ENCODE measurements at places on chromosomes 3 and 15.

DNA sequence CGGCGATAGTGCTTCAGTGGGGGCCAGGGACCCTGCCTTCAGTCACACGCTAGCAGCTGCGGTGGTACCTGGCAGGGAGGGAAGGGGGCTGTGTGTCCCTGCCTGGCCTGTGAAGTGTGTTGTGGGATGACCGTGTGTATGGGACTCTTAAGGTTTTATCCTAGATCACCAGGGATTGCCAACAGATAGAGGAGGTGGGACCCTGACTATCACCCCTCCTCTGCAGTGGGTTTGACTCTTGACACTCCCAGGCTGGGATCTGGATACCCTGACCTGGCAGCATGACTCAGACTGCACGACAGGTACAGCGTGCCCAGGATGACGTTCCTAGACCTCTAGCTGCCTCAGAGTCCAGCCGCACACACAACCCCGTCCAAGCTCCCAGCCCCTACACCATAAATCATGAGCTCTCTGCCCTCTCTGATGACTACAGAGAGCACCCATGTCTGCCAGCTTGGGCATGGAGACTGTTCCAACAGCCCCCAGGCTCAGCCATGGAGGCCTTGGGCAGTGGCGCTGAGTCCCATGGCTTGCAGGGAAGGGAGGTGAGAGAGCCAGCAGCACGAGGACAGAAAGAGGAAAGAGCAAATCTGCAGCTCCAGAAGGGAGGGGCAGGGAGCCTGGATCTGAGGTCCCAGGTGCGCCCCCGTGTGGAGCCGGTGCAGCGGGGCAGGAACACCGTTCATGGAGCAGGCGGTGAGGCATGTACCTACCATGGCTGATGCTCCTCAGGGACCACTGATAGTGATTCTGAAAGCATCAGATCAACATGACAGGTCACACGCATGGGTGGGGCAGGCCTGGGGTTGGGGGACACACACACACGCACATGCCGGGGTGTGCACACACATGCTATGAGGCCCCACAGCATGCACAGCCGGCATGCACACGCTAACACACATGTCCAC is 71.0 kb downstream of the ADAMTS7 start:
- DNase-seq = no peak

DNA sequence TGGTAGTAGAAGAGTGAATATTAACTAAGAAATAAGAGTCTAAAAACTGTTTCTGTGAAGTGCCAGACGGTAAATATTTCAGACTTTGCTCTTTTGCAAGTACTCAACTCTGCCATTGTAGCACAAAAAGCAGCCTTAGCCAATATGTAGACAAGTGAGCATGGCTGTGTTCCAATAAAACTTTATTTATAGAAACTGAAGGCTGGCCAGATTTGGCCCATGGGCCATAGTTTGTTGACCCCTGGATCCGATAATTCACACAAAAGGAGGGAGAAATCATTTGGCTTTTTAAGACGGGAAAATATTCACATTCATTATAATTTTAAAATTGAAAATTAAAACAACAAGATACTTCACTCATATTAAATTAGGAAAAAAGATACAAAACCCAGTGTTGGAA is 15.4 kb downstream of the EID1 start:
- DNase-seq = no peak

DNA sequence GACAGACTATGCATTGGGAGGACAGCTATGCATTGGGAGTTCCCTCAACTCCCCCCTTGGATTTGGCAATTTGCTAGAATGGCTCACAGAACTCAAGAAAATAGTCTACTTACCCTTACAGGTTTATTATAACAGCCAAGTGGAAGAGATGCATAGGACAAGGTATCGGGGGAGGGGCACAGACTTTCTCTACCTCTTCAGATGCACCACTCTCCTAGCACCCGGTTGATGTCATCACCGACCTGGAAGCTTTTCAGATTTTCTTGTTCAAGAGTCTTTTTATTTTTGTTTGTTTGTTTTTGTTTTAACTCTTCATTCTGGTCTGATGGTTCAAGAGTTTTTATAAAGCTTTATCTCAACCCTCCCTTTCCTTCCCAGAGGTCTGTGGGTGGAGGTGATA is 20.7 kb upstream of the ADAMTS9 start:
- DNase-seq = no peak

DNA sequence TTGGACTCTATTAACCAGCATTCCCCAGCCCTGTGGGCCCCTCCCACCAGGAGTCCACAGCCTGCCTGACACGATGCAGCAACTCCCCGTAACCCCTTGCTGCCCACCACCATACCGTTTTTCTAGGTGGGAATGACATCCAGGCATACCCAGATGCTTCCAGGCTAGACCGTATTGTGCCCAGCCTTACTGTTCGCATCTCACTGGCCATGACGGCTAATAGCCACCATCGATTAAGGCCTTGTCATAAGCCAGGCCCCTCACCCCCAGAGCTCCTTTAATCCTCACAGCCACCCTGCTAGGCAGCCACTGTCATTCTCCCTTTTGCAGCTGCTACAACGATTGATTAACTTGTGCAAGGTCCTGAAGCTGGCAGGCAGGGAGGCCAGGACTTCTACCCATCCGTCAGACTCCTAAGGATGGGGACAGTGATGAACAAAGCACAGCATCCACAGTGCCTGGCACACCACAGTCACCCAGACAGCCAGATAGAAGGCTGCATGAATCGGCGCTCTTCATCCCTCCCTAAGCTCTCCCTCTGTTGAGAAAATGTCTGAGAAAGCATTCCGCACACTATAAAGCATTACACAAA is 60.0 kb upstream of the FLNB start:
- no peak for DNase-seq

- no peak for DNase-seq
Measured at GRCh38 chr3:108879915-108880314, 57.3 kb downstream of the TRAT1 start.

- DNase-seq = no peak
Measured at GRCh38 chr3:161042023-161042501, 63.1 kb downstream of the B3GALNT1 start.

- no peak for DNase-seq
Measured at GRCh38 chr15:85564686-85565085, 184.3 kb downstream of the AKAP13 start.

DNA sequence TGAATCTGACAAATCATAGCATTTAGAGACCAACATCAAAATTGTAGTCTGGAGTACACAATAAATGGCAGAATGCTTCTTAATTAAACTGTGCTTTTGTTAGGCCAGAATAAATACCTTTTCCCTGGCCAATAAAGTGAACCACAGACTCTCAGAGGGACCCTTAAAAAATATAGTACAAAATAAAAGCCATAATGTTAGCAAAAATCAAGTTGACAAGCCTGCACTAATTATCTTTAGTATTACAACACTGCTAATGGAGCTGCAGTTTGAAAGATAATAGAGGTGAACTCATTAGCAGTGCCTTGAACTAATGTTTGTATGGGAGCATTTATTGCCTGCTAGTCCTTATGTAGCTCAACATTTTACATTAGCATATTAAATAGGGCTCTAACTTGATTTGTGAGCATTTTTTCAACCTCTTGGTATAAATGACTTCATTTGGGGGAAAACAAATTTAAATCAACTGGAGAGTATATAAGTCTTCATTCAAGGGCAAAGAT is 801.3 kb downstream of the EPHA3 start:
- no peak for DNase-seq

DNA sequence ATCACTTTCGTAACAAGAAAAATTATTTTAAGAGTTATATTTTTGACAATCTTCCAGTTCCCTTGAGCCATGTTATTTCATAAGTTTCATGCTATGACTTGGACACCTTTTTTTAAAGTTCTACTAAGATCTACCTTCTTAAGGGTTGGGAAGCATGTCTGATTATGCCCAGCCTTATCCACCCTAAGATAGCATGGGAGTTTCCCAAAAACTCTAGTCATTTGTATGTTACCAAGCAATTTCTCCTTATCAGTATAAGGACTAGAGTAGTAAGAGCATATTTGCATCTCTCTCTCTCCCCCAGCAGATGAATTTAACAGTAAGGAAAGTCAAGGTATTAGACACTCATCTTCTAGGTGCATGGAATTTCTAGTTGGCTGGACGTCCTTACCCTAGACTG is 85.1 kb upstream of the NTRK3 start:
- DNase-seq = no peak

GRCh38 chr3:43584043-43584826 is 37.6 kb downstream of the ANO10 start:
- no peak for DNase-seq

GRCh38 chr3:33658991-33659848 is 58.8 kb downstream of the CLASP2 start:
- no peak for DNase-seq

- DNase-seq = no peak
Measured at GRCh38 chr3:99965681-99966408, 148.2 kb downstream of the CMSS1 start.

- DNase-seq = no peak
Measured at GRCh38 chr3:191775451-191776233, 314.7 kb downstream of the PYDC2 start.

DNA sequence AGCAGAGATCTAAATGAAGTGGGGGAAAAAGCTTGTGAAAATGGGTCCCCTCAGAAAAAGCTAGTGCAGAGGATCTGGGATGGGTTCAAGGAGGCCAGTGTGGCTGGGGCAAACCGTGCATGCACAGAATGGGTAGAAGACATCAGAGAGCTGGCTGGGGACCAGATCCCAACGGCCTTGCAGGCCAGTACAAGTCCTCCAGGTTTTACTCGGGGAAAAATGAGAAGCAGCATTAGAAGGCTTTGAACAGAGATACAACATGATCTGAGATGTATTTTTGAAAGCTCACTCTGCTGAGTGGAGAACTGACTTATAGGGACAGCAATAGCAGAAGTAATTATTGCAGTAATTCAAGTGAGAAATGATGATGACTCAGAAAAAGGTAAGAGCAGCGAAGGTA is 114.5 kb downstream of the HERC1 start:
- DNase-seq = no peak

DNA sequence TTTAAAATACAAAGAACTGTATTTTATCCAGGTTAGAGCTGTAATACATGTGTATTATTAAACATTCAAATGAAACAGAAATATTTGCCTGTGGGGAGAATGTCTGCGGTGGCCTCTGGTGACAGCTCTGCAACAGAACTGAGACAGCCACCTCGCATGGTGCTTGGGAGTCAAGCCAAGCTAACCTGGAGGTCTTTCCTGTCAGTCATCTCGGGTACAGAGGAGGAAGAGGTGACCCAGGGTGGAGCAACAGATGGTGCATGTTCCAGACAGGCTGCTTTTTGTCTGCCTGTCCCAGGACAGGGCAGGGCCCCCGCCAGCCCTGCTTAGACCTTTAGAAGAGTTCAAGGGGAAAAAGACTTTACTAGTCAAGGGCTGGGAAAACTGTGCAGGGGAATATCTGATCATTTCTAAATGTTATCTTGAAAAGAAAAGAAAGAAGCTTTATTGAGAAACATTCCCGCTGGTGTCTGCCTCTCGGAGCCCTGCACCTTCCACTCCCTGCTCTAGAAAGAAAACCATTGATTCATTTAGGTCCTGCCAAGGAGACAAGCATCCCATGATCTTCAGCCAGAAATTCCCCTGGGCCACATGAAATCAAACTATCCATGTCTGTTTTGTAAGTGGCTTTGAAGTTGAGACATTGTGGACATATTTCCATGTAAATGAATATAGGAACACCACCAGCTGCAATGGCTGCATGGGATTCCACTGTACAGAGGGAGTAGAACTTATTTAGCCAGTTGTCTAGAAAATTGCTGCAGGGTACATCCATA is 5.5 kb upstream of the NR2E3 start:
- no peak for DNase-seq

- DNase-seq = no peak
Measured at GRCh38 chr15:38589502-38589901, 24.9 kb upstream of the RASGRP1 start.

GRCh38 chr3:115244350-115244749 is 97.3 kb upstream of the ZBTB20 start:
- DNase-seq = no peak

DNA sequence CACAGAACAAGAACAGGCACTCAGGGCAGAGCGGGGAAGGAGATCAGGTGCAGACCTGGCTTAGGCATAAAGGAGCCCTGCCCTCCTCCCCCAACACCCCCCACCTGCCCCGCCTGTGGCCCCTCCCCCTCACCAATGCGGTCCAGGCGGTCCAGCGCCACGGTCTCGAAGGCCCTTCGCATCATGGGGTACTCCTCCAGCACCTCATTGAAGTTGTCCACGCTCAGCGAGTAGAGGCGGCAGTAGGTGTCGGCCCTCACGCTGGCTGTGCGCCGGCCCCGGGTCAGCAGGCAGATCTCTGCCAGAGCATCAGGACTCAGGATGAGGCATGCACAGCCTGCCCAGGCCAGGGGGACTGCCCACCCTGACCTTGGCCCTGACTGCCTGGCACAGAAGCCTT is 44.8 kb downstream of the HCN4 start:
- no peak for DNase-seq

DNA sequence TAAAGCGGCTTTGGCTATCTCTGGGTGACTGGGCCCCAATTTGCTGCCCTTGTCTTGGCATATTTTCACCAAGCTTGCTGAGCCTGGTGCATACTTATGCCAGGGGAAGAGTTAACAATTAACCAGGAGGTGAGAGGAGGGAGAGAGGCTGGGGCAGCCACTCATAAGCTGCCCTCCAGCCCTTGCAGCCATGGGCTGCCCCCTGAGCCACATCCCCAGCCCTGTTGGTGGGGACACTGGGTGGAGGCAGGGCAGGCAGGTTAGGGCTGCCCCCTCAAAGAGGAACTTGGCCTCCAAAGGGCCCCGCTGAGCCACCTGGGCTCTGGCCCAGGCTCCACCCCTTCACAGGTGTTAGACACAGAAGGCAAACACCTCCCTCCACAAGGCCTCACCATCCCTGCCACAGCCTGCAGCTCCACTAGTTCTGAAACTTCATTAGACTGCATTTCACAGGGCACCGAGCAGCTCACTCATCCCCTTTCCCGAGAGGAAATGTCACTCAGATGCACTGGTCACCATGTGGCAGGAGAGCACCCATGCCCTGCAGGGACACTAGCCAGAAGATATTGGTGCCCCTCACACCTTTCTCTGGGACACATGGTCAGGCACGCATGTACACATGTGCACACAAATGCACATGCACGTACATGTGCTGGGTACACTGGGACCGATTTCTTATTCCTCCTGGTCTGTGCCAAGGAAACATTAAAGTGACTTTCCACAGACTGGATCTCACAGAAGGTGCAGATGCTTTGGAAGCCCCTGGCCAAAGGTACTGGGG is 20.2 kb downstream of the AMOTL2 start:
- no peak for DNase-seq

GRCh38 chr15:57124036-57124435 is 205.6 kb downstream of the TCF12 start:
- DNase-seq = no peak

- no peak for DNase-seq
Measured at GRCh38 chr3:150582620-150583019, 20.5 kb upstream of the SELENOT start.
